ENCODE measurements at places on chromosomes 5 and 9.

GRCh38 chr9:17810728-17811571 lies 232.1 kb downstream of the SH3GL2 start:
- DNase-seq = peak; percentile 62

DNA sequence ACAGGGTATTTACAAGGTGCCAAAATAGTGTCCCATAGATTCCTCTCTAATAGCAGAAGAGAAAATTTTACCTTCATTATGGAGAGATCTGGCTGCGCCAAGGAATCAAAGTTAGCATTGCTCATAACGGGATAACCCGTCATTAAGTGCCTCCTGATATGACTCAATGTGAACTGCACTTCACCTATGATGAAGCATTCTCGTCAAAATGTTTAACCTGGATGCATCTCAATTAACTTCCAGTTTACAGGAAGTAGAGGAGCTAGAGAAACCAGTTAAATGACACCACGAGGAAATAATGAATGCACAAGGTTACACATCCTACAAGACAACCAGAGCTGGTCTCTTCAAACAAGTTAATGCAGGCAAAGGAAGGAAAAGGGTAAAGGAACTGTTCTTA lies 17.2 kb downstream of the FBXW11 start:
- no peak for DNase-seq

- no peak for DNase-seq
Measured at GRCh38 chr5:152556784-152557183, 151.7 kb upstream of the NMUR2 start.

- no peak for DNase-seq
Measured at GRCh38 chr9:133585481-133586351, 23.5 kb downstream of the FAM163B start.

DNA sequence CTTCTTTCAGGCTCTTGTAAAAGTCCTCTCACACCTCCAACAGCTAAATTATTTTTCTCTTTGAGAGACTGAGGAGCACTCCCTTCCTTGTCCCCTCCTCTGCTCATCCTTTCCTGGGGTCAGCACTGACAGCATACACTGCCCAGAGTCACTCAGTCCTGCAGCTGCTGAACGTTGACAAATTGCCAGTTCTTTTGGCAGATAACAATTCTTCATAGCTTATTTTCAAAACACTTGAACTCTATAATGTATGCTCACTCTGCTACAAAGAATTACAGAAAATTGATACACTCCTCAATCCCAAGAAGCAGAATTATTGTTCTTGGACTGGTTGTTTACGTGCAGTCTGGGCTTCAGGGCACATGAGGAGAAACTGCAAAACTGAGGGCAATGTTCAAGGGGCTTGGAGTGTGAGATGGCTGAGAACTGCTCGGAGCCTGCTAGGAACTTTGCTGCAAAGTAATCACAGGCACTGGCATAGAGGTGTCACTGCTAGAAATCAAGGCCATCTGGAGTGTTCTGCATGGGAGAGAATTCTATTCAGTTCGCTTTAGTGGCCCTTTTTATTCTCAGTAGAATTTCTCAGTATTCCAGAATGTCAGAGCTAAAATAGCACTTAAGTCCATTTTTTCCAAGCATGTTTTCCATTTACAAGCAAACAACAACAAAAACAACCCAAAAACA lies 96.4 kb upstream of the SPOCK1 start:
- no peak for DNase-seq

DNA sequence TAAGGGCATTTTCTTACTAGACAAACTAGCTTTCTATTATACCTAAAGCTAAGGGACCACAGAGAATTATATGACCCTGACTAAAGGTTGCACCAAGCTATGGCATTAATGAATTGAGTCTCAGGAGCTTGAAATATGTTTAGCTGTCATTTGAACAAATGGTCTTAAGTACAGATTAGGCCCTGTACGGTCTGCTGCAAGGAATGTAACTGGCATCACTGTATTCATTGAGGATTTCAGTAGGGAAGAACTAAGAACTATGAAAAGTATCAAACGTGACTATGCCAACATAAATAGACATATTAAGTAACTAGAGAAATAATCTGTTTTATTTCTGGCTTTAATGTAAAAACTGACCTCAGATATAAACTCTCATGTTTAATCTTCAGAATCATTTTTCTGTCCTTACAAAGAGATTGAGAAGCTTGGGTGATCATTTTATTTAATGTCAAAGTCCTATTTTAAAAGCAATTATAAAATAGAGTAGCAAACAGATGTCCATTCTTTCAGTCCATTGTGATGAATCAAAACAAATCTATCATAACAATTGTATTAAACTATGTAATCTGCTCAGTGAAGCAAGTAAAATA lies 845.9 kb downstream of the MAT2B start:
- no peak for DNase-seq

All from amniotic stem cell (primary cell).